ENCODE measurements at places on chromosomes 6 and 20.

GRCh38 chr6:31383149-31383548, 20.2 kb upstream of the MICA start:
- no peak for DNase-seq

GRCh38 chr6:85078058-85078457, 313.7 kb upstream of the TBX18 start:
- no peak for DNase-seq

DNA sequence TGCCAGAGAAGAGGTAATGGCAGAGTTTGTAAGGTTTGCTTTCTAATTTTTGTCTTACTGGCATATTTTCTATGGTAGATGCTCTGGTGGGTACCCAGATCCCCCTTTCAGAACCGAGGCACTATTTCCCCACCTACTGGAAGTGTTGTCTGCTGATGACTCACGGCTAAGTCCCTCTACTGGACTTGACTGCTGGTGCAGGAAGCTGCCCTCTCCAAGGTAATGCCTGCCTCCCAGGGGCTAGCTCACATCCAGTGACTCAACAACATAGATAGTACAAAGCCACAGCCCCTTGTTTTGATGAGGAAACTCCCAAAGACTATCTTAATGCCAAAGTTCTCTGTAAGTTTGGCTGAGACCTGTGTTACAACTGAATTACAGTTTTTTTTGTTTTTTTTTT, 285.4 kb upstream of the FLRT3 start:
- DNase-seq, result no peak

- no peak for DNase-seq
Measured at GRCh38 chr6:56293781-56294180, 46.4 kb upstream of the COL21A1 start.

- peak; percentile 42 for DNase-seq
Measured at GRCh38 chr20:24492031-24492607, 22.7 kb downstream of the SYNDIG1 start.

- DNase-seq, result peak; percentile 8
Measured at GRCh38 chr20:6421321-6422248, 298.8 kb upstream of the FERMT1 start.

DNA sequence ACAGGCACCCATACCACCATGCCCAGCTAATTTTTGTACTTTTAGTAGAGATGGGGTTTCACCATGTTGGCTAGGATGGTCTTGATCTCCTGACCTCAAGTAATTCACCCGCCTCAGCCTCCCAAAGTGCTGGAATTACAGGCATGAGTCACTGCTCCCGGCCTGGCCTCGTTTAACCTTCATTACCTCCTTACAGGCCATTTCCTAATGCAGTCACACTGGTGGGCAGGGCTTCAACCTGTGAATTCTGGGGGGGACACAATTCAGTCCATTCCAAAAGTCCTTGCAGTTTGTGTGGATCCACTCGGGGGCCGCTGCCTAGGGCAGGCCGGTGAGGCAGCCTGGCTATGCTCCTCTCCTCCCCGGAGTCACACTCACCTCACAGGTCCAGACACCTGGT, 112.4 kb upstream of the SNX9 start:
- no peak for DNase-seq

GRCh38 chr6:37317312-37318038, 36.3 kb upstream of the RNF8 start:
- no peak for DNase-seq

DNA sequence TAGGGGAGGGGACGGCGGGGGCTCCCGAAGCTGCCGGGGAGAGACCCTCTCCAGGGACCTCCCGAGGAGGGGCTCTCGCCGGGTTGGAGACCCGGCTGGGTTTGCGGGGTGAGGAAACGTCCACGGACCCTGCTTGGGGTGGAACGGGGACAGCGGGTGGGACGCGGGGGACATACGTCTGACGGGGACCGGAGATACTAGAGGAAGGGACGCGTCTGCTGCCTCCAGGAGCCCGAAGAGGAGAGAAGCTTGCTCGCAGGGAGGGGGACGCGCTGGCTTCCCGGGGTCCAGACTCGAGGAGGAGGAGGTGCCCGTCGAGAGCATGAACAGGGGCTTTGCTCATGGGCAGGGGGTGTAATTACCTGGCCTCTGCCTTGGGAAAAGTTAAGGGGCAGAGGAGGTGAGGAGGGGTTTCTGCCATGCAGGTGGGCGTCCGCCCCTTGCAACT, 593 bp downstream of the DNMT3B start:
- DNase-seq, result no peak

- no peak for DNase-seq
Measured at GRCh38 chr6:32047084-32047478, 8.9 kb downstream of the CYP21A2 start.

- DNase-seq, result no peak
Measured at GRCh38 chr20:11103866-11104265, 430.1 kb upstream of the JAG1 start.

- DNase-seq, result no peak
Measured at GRCh38 chr20:9331707-9332435, 182.5 kb upstream of the LAMP5 start.

GRCh38 chr20:25739615-25740320, 43.1 kb upstream of the ZNF337 start:
- no peak for DNase-seq

Data from COR-L47 (cell line).